ENCODE measurements at places on chromosomes 16 and 17.

DNA sequence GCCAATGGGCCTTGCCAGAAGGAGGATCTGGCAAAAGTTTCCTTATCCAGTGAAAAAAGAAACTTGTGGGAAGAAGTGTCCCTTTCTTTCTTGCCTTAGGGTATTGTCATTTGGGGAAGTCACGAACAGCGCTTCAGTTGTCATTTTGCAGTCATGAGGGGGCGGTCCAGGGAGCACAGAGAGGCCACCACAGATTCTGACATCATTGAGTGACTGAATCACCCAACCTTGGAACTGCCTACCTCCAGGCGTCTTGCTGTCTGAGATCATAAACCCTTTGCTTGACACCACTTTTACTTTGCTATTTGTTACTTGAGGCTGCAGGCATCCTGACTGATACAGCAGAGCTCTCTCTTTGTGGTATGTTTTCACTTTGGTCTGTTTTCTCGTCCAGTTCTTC, 3.1 kb upstream of the WSCD1 start:
- no peak for DNase-seq

DNA sequence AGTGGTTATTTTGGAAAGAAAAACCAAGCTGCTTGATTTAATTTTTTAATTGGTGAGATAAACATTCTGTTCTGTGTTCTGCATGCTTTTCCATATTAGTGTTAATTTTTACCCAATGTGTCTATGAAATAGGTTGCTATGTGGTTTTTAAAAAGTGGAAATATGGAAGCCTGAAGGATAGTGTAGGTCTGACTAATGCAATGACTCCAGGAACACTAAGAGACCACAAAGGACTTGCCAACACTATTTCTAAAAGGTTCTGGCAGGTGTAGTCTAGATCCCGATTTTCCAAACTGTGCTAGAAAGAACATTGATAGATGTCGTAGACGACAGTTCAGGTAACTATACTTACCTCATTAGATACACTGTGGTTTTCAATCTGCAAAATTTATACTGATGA, 877.4 kb upstream of the GOT2 start:
- DNase-seq = no peak

DNA sequence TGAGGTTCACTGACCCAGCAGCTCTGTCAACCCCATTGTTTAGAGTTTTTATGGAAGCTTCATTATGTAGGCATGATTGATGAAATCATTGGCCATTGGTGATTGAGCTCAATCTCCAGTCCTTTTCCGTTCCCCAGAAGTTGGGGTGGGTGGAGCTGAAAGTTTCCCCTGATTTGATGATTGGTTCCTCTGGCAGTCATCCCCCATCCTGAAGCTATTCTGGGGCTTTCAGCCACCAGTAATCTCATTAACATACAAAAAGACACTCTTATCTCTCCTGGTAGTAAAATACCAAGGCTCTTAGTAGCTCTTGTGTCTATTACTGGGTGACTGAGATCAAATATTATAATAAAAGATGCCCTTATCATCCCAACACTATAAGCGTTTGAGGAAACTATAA, 67.1 kb downstream of the TANC2 start:
- no peak for DNase-seq

DNA sequence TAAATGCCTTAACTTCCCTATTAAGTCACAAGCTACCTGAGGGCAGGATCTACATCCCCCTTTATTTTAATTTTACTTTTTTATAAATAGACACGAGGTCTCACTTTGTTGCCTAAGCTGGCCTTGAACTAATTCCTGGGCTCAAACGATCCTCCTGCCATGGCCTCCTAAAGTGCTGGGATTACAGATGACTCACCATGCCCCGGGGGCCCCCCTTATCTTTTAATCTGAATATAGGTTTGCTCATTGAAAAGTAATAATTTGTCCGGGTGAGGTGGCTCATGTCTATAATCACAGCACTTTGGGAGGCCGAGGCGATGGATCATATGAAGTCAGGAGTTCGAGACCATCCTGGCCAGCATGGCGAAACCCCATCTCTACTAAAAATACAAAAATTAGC, 14.2 kb downstream of the ETV4 start:
- no peak for DNase-seq

DNA sequence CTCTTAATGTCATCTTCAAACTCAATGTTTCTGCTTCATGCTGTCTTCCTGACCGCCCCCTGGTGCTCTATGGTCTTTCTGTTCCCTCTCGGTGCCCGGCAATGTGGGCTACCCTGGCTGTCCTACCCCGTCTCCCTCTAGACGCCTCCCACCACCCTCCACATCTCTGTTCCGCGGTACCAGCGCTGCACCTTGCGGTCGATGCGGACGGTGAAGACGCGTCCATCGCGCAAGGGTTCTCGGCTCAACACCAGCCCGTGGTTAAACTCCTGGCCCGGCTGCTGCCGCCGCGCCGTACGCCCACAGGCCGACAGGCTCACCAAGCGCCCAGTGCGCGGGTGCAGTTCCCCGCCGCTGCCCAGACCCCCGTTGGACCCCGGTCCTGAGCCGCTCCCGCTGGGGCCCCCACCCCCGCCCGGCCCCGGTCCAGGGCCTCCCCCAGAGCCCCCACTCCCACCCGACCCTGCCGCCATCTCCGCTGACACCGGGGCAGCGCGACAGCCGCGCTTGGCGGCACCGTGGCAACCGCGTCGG, at the start of gene NEURL4:
Gene NEURL4, minus strand, starts transcription at position 496 of the 534 bp plus-strand sequence. Its CDS starts 23 bp downstream, at position 473.
- no peak for DNase-seq

DNA sequence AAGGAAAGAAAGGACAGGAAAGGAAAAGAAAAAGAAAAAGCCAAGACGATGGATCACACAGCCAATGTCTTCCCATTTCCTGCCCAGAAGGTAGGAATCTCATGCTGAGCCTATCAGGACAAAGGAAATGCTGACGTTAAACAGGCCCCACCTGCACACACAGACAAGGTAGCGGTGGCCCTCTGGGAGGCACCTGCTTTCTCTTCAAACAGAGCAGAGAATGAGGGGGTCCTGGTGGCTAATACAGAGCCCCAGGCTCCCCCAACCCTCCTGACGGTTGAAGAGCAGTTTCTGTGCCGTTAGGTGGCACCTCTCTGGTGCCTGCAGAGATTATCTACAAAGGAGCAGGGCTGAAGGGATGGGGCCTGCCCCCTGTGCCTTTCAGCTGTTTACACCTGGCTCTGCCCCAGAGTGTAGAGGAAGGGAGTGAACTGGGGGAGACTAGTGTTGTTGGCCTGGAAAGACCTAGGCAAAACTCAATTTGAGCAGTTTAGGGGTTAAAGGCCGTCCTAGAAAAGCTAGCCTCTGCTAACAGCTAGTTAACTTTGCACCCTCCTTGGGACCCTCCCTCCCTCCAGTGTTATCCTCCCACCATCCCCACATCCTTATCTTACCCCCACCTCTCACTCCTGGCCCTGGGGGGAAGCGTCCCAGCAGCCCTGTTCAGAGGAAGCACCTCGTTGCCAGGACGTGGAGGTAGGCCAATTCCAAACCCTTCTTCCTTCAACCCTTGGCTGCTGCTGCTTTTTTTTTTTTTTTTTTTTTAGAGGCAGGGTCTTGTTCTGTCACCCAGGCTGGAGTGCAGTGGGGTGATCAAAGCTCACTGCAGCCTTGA, 56.3 kb downstream of the ARHGAP27 start:
- no peak for DNase-seq

DNA sequence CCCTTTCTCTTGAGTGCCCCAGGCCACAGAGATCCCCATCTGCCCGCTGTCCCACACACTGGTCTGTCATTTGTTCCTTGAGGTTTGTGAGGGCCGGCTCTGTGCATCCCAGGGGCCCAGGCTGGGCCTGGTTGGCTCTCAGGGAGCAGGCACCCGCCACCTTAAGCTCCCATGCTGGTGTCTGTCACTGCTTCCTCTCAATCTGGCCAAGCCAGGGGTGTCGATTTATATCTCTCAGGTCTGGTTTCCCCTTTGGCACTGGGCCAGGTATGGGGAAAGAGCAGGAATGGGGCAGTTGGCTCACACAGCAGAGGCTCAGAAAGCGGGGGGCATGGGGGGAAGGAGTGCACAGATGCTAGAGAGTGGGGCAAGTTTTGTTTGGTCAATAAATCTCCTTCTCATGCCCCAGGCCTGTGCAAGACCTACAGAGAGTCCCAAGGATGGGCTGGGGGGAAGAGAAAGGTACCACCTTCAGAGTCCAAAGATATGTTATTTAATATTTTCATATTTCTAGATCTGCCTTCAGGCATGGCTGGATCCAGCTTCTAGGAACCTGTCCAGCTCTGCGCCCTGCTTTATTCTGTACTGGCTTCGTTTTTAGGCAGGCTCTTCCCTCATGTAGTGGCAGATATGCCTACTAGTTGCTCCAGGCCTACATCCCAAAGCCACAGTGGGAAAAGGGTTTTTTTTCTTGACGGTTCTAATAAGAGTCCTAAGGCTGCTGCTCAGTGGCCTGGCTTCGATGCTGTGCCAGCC, 34.3 kb downstream of the IL4R start:
- DNase-seq = no peak

DNA sequence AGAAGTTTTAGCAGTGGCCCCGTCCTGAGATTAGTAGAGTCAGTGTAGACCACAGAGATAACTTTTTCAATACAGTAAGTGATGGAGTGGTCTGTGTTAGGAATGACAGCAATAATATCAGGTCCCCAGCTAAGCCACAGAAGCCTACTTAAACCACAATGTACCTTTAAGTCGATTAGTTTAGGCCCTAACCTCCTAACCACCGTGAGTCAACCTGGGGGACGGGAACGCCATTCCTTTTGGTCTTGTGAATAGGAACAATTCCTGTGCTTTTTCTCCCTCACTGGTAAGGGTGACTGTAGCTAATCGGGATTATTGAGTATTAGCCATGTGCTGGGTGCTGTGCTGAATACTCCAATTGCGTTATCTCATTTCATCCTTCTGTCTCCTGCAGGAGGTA, 14.0 kb downstream of the YPEL2 start:
- no peak for DNase-seq

- peak; percentile 51 for DNase-seq
Observed at GRCh38 chr16:30063893-30064728, 1.4 kb upstream of the ALDOA start.

DNA sequence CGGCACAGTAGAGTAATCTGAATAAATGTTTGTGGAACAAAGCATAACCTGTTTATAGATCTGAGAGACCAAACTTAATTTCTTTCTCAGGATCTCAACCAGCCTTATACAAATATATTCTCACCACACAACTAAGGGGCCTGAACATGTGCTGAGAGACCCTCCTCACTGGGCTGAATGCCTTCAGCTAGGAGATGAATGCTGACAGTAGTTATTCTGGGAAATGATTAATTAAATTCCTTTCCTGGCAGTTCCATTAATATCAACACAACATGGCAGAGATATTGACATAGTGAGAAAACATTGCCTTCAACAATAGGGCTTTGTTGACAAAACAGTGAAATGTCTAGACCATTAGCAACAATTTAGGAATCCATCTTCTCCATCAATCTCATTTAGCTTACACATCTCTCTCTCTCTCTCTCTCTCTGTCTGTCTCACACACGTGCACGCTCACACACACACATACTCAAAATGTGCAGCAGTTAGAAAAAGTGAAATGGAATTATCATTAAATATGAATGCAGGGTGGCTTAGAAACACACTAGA, 780.8 kb upstream of the CDH8 start:
- no peak for DNase-seq

- no peak for DNase-seq
Observed at GRCh38 chr16:74560912-74561311, 46.0 kb downstream of the GLG1 start.

GRCh38 chr16:48537909-48538745, 71.9 kb downstream of the N4BP1 start:
- no peak for DNase-seq

- no peak for DNase-seq
Observed at GRCh38 chr16:86221085-86221484, 289.2 kb upstream of the FOXF1 start.

DNA sequence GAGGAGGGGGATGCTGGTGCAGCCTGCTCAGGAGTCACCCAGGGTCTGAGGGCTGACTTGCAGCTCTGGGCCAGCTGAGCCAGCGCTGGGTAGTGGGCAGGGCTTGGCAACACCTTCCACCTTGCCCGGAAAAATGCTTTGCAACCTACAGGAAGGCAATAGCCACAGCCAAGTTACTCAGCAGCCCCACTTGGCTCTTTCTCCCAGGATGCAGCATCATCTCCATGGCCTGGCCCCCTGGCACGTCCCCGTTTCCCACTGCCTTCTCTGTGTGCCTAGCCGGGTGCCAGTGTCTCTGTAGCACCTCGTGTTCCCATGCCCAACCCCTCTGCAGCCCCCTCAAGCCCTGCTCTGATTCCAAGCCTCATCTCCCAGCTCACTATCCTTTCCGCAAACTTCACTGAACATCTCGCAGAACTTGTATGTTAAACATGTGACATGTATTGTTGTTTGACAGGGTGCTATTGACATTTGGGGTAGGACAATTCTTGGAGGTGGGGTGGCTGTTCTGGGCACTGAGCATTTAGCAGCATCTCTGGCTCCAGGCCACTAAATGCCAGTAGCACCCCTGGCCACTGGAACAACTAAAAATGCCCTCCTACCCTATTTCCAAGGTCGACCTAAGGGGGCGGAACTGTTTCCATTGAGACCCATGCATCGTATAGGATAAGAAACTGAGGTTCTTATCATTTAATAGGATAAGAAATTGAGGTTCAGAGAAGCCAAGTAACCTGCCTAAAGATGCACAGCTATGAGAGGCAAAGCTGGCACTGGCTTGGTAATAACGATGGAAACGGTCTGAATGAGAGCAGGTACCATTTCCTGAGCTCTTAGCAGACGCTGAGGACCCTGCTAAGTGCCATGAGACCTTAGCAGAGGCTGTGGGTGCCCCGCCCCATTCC, 12.2 kb downstream of the DEXI start:
- no peak for DNase-seq

GRCh38 chr17:82670661-82671450, 22.6 kb upstream of the WDR45B start:
- no peak for DNase-seq

GRCh38 chr17:68431661-68432071, 25.6 kb downstream of the WIPI1 start:
- no peak for DNase-seq

GRCh38 chr17:52035336-52035915, 123.1 kb downstream of the CA10 start:
- DNase-seq = no peak

DNA sequence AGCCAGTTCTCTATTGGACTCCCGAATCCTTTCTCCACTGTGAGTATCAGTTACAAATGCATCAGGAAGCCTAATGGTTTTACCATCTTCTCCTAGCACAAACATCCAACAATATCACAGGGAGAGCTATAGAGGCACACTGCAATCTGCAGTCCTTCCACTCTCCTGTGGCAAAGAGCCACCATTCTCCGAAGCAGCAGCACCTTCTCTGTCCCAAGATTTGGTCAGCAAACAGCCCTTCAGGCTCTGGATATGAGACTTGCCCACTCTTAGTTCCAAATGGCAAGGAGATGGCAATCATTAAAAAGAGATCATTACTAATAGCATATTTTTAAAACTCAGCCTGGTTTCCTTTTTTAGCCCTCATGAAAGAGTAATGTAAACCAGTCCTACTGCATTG, 223.4 kb downstream of the HS3ST3A1 start:
- no peak for DNase-seq
